ENCODE measurements at places on chromosomes 6 and 20.

DNA sequence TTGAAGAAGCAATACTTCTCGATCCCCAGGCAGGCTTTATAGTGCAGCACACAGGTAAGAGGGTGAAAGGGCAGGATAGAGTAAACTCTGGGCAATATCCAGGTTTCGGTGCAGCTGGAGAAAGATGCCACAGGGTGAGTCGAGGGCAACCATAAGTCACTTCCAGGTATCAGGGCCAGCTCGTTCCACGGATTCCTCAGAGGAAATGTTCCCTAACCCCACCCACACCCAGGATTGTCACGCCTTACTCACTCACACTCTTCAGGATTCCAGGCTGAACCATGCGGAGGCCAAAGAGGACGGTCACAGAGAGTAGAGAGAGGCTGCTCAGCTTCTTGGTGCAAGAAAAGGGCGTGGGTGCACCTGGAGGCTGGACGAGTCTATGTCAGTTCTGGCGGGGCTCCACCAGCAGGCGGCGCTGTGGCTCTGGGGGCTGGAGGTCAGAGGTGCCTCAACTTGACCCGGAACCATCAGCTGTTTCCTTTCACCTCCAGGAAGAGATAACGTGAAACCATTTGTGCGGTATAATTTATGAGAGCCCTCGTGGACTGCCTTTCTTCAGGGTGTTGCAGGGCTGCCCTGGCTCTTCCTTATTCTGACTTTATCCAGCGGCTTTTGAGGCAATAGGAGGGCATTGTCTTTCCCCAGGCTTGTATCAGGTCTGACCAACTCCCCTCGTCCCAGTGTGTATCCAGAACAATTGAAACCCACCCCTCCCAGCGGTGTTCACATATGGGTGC is 14.5 kb upstream of the WFDC12 start:
- DNase-seq = peak; percentile 41

DNA sequence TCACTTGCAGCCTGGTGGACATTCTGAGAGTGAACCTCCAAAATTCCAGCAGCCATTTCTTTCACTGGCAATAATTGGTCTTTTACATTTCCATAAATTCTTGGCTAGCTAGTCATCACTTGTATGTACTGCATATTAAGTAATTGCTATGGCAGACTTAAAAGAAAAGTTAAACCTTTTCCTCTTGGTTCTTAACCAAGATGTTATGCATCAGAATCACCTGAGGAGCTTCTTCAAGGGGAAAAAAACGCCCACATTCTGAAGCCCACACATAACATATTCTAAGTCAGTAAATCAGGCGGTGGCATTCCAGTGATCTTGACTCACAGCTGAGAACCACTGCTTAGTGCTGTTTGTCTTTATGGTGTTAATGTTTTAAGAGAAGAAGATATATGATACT is 37.0 kb downstream of the CDC40 start:
- no peak for DNase-seq

DNA sequence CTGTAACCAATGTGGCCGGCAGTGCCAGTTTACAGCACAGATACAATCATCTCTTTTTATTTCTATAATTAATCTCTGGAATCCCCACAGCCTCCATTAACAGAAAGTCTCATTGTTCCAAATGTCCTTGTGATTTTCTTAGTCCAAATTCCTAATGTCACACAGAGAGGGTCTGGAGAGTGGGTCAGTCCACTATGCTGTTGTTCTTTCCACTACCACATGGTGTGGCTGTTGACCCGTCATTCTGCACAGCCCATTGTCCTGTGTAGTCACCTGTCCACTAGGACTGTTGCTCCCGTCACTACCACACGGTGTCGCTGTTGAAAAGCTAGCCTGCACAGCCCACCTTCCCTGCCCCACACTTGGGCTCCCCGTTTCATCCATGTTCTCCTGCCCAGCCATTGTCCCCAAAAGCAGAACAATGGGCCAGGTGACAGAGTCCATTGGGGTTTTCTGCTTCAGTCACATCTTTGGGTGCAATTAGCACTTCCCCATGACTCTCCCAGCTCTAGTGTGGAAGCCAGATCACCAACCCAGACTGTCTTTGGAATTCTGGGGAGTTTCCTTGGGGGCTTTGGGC is 8.6 kb upstream of the LBP start:
- DNase-seq = no peak

DNA sequence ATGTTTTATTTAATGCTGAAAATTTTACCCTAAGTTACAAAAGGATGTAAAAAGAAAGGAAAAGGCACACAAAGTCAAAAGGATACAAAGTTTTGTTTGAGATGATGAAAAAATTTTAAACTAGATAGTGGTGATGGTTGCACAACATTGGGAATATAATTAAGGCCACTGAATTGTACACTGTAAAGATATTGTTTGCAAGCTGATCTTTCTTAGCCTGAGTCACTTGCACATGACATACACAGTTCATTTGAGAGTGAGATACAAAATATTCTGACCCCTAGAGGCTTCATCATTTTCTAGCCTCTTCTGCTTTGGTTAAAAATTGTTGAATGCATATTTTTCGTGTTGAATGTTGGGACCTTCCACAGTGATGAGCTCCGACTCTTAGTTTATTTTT is 462.6 kb downstream of the HDGFL1 start:
- no peak for DNase-seq

DNA sequence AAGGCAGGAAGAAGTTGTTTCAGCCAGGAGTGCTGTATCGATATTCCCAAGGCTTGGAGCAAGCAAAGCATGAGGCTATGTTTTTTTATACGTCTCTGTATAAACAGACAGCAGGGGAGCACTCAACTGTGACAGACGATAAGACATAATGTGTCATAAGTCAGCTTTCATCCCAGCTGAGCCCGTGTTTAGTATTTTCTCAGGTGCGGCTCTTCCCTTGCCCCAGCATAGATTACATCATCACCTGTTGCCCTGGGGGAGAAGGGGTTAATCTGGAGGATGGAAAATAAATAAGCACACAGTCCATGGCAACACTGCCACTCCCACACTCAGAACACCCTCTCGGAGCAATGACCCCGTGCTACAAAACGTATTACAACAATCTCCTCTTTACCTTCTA is 22.1 kb upstream of the KCNK5 start:
- no peak for DNase-seq

DNA sequence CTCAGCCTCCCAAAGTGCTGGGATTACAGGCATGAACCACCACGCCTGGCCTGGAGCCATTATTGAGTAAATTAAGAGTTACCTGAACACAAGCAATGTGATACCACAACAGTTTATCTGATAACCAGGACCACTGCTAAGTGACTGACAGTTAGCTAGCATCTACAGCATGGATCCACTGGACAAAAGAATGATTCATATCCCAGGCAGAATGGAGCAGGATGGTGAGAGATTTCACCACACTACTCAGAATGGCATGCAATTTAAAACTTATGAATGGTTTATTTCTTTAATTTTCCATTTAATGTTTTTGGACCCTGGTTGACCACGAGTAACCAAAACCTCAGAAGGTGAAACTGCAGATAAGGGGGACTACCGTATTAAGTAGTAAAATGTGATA is 48.6 kb downstream of the RALGAPA2 start:
- no peak for DNase-seq

- DNase-seq = no peak
These were observed 244.2 kb downstream of the EPM2A start for GRCh38 chr6:145491126-145491525.

GRCh38 chr6:11575408-11576033 is 38.0 kb downstream of the TMEM170B start:
- peak; percentile 53 for DNase-seq

GRCh38 chr6:52610011-52610410 is 33.2 kb upstream of the TRAM2 start:
- DNase-seq = no peak

DNA sequence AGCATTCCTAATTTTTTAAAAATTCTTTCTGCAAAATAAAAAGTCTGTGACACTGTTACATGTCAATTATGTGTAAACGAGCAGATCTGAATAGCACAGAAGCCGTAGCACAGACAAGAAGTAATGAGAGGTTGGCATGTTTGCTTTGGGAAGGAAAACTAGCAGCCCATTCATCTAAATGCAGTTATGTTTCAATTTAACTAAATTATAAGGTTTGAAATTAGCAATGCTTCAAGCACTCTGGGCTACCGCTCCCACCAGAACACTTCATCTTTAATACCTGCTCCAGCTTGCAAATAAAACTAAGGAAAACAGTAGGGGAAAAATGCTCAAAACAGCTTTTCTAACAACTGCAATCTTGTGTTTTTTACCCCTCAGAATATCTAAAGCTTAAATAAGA is 73.9 kb downstream of the PTPRK start:
- DNase-seq = no peak

Data from GM13977 (cell line).